Activated CD8-positive, alpha-beta memory T cell treated with anti-CD3 and anti-CD28 coated beads, Interleukin-2, amount 10 ng/mL, durations not matched to agents 7 days and 5 days (primary cell): ENCODE measurements at places on chromosomes 3 and 15. TPM values are rescaled to one million over a fixed set of nuclear protein-coding genes. Genes with fewer than 3 reads are reported as not detected.

- no peak for DNase-seq
Measured at GRCh38 chr3:50259432-50260026, 9.4 kb upstream of the SEMA3B start.

GRCh38 chr3:124316034-124316287 lies 324.0 kb upstream of the ROPN1 start:
- DNase-seq = no peak

DNA sequence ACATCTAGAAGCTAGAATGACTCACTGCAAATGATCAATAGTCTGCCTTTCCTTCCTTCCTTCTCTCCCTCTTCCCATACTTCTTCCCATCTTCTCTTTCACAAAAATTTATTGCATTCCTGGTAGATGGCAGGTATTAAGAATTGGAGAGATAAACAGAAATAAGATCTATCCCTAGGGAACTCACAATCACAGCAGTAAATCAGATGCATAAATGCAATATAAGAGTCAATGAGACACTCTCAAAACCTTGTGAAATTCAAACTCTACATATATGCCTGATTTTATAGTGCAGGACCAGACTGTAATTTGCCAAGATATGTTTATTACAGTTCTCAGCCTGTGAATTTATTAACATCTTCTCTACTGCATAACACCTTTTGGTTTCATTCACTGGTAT lies 78.3 kb upstream of the ARL6 start:
- no peak for DNase-seq

GRCh38 chr3:134860141-134860540 lies 65.1 kb downstream of the EPHB1 start:
- no peak for DNase-seq

DNA sequence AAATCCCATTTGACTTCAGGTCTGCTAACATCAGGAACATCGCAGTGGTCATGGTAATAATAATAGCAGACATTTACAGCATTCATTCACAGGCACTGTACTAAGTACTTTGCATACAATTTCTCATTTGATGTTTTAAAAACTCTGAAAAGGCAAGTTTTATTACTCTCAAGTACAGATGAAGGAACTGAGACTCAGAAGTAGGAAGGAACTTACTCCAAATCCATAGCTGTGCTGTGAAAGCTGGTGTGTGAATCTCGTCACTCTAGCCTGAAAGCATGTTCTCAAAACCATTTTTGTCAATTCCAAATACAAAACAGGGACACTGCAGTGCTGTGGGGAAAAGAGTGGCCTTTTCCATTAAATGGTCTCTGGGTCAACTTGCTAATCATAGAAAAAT lies 179.9 kb downstream of the FAM43A start:
- no peak for DNase-seq

- DNase-seq = no peak
Measured at GRCh38 chr3:73558727-73559075, 66.0 kb downstream of the PDZRN3 start.

DNA sequence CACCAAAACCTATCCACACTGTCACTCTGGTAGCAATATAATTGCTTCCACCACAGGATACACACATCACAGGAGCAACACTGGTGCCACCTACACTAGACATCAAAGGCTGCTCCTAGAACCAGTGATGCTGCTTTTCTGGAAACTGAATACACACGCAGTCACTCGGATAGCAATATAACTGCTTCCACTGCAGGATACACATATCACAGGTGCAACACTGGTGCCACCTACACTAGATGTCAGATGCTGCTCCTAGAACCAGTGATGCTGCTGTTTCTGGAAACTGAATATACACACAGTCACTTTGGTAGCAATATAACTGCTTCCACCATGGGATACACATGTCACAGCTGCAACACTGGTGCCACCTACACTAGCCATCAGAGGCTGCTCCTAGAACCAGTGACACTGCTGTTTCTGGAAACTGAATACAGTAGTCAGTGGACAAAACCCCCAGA lies 6.9 kb upstream of the TNFSF10 start:
- peak; percentile 57 for DNase-seq

GRCh38 chr15:85351965-85352364 lies 28.4 kb upstream of the AKAP13 start:
- DNase-seq = no peak

- no peak for DNase-seq
Measured at GRCh38 chr3:94285872-94286271, 223.0 kb downstream of the NSUN3 start.

GRCh38 chr15:48566668-48567067 lies 78.8 kb downstream of the FBN1 start:
- no peak for DNase-seq

GRCh38 chr3:171849617-171850319 lies 6.6 kb downstream of the TMEM212 start:
- DNase-seq = no peak

DNA sequence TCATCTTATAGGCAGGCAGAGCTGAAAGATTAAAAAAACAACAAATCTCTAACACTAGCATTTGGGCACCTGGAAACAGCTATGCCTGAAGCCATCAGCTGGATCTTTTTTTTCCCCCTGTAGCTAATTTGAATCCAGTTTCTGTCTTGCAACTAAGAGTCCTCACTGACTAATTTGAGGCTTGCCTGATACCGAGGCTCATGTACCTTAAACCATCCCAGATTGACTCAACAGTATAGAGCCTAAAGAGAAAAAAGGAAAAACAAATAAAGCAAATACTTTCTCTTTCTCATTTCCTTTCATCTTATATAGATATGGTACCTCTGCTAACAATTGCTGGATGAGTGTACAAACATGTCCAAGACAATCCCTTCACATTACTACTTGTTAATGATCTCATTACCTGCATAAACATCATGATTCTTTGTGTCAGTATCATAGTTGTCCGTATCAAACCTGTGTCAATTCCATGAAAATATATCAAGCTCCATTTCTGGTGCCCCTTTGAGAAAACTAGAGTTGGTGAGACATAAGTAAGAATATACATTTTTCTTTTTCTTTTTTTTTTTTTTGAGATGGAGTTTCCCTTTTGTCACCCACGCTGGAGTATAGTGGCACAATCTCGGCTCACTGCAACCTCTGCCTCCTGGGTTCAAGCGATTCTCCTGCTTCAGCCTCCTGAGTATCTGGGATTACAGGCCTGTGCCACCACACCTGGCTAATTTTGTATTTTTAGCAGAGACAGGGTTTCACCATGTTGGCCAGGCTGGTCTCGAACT lies 43.1 kb downstream of the BHLHE40 start:
- peak; percentile 65 for DNase-seq

GRCh38 chr15:87403973-87404372 lies 852.6 kb downstream of the NTRK3 start:
- no peak for DNase-seq

- no peak for DNase-seq
Measured at GRCh38 chr3:46375814-46376213, 5.1 kb downstream of the CCR5 start.

DNA sequence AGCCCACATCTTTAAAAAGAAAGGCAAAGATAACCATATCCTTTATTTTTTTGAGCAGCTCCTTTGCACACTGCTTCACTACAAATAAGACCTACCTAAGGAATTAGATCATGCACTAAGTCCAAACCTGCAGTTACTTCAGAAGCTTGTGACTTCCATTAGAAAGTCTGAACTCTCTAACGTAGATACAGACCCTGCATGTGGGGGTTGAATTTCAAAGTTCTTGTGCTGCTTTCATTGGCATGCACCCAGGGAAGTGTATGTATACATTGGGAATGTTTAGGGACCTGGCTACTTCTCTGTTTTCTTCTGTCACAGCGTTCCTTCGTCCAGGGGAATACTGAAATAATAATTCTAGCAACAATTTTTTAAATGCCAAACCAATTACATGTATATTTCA lies 185.2 kb upstream of the IL12A start:
- DNase-seq = no peak

DNA sequence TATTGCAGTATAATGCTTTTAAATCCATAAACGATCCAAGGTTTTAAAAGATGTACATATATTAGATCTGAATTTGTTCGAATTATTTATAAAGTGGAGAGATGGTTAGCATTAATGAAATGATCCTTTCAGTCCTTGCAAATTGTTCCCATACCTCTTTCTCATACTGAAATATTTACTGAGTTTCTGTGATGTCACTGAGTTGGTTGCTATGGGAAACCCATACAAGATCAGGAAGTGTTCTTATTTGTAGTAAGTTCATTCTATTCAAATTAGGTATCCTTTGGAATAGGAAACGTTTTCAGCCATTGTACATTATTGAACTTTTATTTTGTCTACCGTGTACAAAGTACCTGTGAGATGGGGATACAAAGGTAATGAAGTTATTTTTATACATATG lies 73.2 kb upstream of the CHL1 start:
- DNase-seq = no peak

GRCh38 chr15:68368731-68369435 lies 63.1 kb downstream of the ITGA11 start:
- DNase-seq = no peak

DNA sequence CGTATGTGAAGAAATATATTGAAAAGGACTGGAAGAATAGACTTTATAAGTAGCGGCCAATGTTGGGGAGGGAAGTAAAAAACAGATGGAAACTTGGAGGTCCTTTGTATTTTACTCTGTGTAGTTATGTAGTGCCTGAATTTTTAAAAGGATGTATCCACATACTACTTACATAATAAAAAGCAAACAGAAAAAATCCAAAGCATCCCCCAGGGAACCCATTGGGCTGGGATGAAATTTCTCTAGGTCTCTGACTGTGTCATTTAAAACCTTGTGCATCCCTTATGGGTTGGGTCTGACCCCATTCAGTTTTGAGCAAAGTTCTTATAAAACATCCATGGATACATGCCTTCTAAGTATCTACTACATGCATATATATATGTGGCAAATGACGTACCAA lies 141.1 kb downstream of the NR1D2 start:
- DNase-seq = no peak

Gene SLC6A11
- not detected for total RNA-seq

Gene GOLGA8J
- total RNA-seq = 0.88 TPM

Gene SSUH2
- not detected for total RNA-seq

Gene INSYN1
- not detected for total RNA-seq

Gene TRMT10C
- 24.1 TPM for total RNA-seq

Gene ITIH1
- total RNA-seq = not detected

Gene EHHADH
- 4.0 TPM for total RNA-seq

Gene DAPK2
- total RNA-seq = 15.0 TPM

Gene SMCO1
- total RNA-seq = not detected
